ENCODE measurements at places on chromosomes 13 and 19.
A peak's percentile ranks its signal among the peaks of the same experiment; 100 is the strongest.

GRCh38 chr19:47414469-47414868 is 4.9 kb downstream of the MEIS3 start:
- peak; percentile 11 for DNase-seq

DNA sequence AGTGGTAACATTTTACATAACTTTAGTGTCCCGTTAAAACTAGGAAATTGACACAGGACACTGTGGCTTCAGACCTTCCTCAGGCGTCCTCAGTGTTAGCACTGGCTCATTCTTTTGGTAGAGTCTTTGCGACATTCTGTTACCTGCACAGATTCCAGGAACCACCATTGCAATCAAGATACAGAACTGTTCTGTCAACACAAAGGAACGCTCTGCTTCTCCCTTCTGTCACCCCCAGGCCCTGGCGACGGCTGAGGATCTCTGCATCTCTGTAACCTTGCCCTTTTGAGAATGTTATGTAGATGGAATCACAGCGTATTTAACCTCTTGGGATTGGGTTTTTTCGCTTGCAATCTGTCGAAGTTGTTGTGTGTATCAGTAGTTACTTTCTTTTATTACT is 22.6 kb downstream of the KDM4B start:
- DNase-seq = no peak

DNA sequence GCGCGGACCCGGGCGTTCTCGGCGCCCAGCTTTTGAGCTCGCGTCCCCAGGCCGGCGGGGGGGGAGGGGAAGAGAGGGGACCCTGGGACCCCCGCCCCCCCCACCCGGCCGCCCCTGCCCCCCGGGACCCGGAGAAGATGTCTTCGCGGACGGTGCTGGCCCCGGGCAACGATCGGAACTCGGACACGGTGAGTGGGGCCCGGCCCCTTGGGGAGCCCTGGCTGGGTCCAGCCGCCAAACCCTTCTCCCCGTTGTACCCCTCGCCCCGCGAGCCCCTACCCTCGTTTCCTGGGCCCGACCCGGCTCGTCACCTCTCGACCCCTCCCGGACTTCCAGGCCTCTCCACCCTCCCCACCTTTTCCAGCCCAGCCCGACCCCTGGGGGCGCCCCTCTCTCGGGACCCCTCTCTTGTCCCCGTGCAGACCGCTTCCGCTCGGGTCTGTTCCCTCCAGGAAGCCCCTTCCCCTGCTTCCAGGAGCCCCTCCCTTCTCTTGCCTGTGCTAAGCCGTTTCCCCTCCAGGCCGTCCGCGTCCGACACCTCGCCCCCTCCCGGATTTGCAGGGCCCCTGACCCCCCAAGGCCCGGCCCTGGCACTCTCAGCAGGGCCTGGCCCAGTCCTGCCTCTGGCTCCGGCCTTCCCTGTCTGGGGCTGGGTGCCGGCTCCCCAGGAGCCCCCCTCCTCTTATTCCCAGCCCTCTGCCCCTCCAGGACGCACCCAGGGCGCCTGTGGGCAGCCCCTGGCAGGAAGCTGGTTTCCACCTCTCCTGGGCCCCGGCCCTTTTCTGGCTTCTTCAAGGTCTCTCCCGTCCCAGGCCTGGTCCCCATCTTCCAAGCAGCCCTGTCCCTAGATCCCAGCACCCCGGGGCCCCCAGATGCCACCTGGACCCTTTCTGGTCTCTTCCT is 632 bp downstream of the MARK4 start:
- no peak for DNase-seq

- no peak for DNase-seq
Measured at GRCh38 chr13:29707876-29708543, 112.5 kb upstream of the SLC7A1 start.

GRCh38 chr19:2977001-2977745 is at the start of gene TLE6:
Gene TLE6 (plus strand): TSS chr19:2977564. CDS start chr19:2978234, 670 bp downstream.
- DNase-seq = peak; percentile 96

- DNase-seq = no peak
Measured at GRCh38 chr13:32960626-32961025, 55.6 kb upstream of the KL start.

DNA sequence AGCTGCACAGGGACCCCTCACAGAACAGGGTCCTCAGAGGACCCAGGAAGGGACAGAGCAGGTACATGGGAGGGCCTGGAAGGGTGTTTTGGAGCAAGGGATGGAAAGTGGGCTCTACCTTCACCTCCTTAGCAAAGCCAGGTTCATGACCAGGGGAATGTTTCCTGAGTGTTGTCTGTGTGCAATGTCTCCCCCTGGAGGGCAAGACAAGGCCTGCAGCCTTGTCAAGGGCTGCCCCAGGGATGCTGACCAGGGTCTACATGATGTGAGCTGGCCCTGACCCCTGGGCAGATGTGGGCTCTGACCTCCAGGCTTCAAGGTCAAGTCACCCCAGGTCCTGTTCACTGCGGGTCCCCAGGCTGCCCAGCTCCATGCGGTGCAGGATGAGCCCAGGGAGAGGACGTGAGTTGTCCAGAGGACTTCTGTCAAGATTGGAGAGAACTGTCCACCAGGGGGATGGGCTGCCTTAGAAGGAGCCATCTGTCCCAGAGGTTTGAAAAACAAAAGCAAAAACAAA is 1.0 kb upstream of the CEACAM1 start:
- peak; percentile 3 for DNase-seq

GRCh38 chr19:6393983-6394412 is 1.0 kb upstream of the GTF2F1 start:
- DNase-seq = no peak

DNA sequence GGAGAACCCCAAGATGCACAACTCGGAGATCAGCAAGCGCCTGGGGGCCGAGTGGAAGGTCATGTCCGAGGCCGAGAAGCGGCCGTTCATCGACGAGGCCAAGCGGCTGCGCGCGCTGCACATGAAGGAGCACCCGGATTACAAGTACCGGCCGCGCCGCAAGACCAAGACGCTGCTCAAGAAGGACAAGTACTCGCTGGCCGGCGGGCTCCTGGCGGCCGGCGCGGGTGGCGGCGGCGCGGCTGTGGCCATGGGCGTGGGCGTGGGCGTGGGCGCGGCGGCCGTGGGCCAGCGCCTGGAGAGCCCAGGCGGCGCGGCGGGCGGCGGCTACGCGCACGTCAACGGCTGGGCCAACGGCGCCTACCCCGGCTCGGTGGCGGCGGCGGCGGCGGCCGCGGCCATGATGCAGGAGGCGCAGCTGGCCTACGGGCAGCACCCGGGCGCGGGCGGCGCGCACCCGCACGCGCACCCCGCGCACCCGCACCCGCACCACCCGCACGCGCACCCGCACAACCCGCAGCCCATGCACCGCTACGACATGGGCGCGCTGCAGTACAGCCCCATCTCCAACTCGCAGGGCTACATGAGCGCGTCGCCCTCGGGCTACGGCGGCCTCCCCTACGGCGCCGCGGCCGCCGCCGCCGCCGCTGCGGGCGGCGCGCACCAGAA is 1.1 kb downstream of the SOX1 start:
- DNase-seq = peak; percentile 54

- DNase-seq = no peak
Measured at GRCh38 chr13:50915565-50915964, 6.0 kb downstream of the RNASEH2B start.

- DNase-seq = no peak
Measured at GRCh38 chr13:36086117-36086516, 45.1 kb downstream of the DCLK1 start.

GRCh38 chr13:60275208-60275607 is 111.5 kb upstream of the DIAPH3 start:
- no peak for DNase-seq

GRCh38 chr13:109671919-109672318 is 114.5 kb downstream of the IRS2 start:
- DNase-seq = no peak

GRCh38 chr19:16856091-16856490 is 26.9 kb downstream of the SIN3B start:
- no peak for DNase-seq

GRCh38 chr19:18478545-18479311 is 40.8 kb upstream of the ISYNA1 start:
- DNase-seq = no peak

GRCh38 chr13:42649831-42650230 is 75.9 kb downstream of the TNFSF11 start:
- DNase-seq = peak; percentile 57

GRCh38 chr19:14369399-14370168 is 11.7 kb upstream of the ADGRE5 start:
- no peak for DNase-seq

DNA sequence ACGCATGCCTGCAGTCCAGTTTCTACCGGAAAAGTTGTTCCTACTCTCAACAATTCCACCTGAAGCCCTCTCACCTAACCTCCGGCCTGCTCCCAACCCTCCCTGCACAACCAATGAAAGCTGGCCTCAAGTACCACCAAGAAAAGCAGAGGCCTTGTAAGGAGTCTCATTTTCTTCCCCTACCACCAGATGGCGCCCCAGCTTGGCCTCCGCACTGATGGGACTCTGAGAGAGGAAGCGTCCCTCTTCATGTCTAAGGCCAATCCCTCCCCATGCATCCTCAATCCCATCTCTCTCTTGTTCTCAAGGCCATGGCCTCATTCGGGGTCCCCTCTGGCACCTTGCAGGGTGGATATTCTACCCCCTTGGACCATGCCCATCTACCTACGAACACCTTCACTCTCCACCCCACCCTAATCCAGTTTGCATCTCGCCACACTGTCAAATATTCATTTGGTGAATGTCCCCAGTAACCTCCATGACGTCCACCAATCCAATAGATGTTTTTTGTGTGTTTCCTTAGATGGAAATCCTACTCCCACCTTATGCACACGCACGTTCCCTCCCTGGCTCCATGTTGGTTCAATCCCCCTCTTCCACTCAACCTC is 412.8 kb downstream of the ZNF536 start:
- no peak for DNase-seq

- DNase-seq = no peak
Measured at GRCh38 chr19:14582894-14583340, at the start of gene CLEC17A. Gene CLEC17A (plus strand): TSS chr19:14583084. CDS start chr19:14583161, 77 bp downstream.

- no peak for DNase-seq
Measured at GRCh38 chr13:83819156-83819555, 63.1 kb downstream of the SLITRK1 start.

DNA sequence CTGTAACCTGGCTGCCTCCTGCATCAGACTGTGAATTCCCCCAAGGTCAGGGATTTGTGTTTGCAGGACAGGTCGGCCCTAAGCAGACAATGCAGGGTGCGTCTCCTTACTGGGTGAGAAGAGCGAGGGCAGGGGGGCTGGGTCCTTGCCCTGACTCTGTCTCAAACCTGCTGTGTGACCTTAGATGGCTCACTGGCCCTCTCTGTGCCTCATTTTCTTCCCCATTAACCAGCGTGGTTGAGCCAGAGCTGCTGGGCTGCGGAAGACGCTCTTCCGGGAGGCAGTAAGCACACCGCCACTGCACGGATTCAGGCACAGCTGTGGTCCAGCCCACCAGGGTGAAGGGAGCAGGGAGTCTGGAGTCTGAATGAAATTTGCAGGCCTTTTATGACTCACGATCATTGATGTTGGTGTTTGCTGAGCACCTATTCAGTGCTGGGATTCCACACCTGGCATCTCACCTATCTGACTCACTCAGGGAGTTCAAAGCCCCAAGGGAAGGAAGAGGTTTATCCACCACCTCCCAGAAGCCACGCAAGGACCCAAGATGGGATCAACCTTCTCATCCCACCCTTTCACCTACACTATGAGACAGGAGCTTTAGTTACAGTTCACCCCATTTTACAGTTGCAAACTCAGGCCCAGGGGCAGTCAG is 2.5 kb downstream of the AKT1S1 start:
- no peak for DNase-seq

- DNase-seq = no peak
Measured at GRCh38 chr19:50233308-50233910, 30.0 kb downstream of the MYH14 start.

DNA sequence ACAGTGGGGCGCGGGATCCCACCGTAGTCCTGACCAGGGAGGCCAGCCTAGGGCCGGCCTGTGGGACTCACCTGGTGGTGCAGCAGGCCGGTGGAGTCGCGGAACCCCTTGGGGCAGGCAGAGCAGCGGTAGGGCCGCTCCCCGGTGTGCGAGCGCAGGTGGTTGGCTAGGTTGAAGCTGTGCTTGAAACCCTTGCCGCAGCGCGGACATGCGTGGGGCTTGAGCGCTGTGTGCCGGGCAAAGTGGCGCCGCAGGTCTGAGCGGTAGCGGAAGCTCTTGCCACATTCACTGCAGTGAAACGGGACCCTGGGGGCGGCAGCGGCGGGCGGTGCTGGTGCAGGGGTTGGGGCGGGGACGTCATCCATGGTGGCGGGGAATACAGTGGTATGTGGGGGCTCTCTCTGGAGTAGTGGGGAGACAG is 1.8 kb downstream of the FIZ1 start:
- DNase-seq = no peak

- DNase-seq = no peak
Measured at GRCh38 chr19:29640231-29640630, 25.0 kb upstream of the PLEKHF1 start.

DNA sequence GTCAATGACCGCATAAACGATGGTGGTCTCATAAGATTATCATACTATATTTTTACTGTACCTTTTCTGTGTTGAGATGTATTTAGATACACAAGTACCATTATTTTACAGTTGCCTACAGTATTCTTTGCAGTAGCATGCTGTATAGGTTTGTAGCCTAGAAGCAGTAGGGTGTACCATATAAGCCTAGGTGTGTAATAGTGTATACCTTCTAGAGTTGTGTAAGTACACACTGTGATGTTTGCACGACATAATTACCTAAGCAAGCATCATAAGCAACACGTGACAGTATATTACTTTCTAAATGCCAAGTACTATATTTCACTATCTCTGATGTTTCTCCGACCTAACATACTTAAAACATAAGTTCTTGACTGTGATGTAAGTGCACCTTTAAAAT is 2.7 kb downstream of the LPAR6 start:
- no peak for DNase-seq

- no peak for DNase-seq
Measured at GRCh38 chr13:40120781-40121180, 465.3 kb downstream of the COG6 start.

DNA sequence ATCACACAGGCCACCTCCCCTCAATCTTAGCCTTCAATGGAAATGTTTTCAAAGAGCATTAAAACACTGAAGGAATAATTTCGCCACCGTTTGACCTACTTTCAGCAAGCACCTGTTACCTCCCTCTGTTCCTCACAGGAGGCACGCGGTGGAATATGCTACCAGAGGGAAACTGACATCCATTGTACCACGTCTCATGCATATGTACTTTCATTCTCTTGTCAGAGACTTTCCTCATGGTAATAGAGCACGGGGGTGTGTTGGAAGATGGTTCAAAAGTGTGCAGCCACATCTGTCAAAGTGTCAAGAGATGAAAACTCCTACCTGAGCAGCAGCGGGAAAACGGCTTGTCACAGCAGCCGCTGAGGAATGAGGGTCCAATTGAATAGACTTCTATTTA is 143.4 kb downstream of the NALCN start:
- DNase-seq = no peak

DNA sequence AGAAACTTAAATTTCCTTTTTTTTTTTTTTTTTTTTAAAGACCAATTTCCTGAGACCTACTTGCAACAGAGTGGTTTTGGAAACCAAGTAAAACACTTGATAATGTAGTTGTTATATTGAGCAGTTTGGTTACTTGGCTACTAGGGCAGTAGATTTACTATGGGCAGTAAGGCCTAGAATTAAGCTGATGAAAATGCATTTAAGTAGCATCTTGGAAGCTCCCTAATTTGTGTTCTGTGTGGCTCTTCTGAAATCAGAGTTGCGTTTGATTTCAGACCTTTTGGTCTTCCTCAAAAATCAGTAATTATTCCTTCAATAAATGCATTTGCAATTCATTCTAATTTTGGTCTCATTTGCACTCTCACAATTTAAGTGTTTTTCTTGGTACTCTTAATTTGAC is 810 bp downstream of the GPR180 start:
- peak; percentile 46 for DNase-seq

- DNase-seq = no peak
Measured at GRCh38 chr19:28426730-28427225, 786.2 kb downstream of the UQCRFS1 start.

GRCh38 chr13:97259798-97260714 is 37.9 kb downstream of the MBNL2 start:
- DNase-seq = no peak

Data from NCI-H1092 treated with DMSO at 0.1 percent for 48 hours (cell line).